Stimulated activated CD4-positive, alpha-beta T cell treated with anti-CD3 and anti-CD28 coated beads, Interleukin-4, amount 100 ng/mL, for 48 hours (primary cell): ENCODE measurements at places on chromosomes 2 and 18.

GRCh38 chr2:225399504-225399903 lies at the start of gene NYAP2:
Gene NYAP2, plus strand, starts transcription at chr2:225399710. Its CDS starts 9,171 bp downstream, at chr2:225408881.
- DNase-seq = no peak

DNA sequence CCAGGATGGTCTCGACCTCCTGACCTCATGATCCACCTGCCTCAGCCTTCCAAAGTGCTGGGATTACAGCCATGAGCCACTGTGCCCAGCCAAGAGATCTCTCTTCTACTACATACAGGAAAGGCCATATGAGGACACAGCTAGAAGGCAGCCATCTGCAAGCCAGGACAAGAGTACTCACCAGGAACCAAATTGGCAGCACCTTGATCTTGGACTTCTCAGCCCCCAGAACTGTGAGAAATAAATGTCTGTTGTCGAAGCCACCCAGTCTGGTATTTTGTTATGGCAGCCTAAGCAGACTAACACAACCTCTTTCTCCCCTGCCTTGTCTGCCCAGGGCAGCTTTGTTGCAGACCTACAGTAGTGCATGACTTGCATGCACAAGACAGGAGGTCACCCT lies 211.3 kb upstream of the HAAO start:
- no peak for DNase-seq

DNA sequence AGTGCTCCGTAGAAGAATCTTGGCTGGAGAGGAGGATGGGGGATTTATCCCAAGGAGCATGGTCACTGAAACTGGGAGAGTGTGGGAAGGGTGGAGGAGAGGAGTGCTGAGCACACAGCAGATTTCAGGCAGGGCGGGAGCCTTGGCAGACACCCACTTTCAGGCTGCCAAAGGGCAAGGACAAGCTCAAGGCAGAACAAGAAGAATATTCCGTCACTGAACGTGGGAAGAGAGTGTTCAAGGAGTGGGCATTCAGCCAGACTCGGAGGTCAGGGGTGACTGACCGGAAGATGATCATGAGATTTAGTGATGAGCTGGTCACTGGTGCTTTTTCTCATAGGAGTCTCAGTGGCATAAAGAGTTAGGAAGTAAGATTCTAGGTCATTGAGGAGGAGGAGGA lies 136.2 kb upstream of the RASGRP3 start:
- no peak for DNase-seq

DNA sequence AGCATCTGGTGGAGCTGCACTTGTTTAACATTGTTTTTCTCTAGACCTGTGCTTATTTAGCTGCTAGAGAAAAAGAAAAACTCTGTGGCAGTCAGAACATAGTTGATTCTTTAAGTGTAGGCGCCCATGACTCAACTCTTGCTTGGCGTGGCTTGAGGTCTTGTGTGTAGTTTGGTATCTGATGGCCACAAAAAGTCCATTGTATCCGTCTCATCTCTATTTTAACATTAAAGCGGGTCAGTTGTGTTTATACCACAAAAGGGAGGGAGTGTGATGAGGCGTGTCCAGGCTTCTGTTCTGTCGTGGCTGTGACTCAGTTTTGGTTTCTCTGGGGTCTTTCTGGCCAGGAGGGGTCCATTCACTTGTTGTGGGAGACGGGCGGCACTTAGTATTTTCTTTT lies 24.2 kb upstream of the UGT1A8 start:
- DNase-seq = no peak

DNA sequence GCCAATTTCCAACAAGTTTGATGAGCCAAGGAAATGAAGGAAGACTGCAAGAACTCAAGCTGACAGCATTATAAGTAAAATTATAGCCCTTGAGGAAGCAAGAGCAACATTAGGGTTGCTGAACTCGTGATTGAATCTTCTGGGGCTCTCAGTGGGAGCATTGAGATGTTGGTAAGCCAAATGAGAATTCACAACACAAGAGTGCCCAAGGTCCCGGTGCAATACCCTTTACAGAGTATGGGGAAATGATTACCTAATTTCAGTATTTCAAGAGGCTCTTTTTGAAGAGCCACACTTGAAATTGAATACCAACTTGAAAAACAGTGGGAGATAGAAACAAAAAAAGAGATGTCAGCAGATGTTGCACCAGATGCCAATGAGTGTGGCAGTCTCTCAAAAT lies 554.5 kb downstream of the STK39 start:
- no peak for DNase-seq

DNA sequence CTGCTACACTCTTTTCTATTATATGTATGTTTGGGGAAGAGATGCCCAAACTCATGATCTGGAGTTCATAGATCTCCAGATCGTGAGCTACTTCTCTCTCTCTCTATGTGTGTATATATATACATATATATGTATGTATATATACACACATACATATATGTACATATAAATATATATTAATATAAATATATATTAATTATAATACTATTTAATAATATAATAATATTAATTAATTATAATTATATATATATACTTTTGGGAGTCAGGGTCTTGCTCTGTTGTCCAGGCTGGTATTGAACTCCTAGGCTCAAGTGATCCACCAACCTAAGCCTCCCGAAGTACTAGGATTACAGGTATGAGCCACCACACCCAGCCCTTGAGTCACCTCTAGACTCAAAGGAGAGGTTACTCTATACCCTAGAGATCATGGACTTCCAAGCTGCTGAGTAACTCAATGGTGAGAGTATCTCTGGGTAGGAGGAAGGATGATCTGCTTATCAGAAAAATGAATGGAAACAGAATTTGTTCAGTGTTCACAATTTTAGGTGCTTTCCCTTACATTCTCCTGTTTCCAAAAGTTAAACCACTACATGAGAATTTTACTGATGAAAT lies 463.5 kb upstream of the TRIB2 start:
- DNase-seq = no peak
